Memory B cell (primary cell): ENCODE measurements at places on chromosomes 1 and 21.

GRCh38 chr1:31815752-31816500, at the start of gene SPOCD1:
SPOCD1 (minus strand) TSS chr1:31816022; CDS start chr1:31815333, 689 bp downstream.
- peak; percentile 46 for DNase-seq

DNA sequence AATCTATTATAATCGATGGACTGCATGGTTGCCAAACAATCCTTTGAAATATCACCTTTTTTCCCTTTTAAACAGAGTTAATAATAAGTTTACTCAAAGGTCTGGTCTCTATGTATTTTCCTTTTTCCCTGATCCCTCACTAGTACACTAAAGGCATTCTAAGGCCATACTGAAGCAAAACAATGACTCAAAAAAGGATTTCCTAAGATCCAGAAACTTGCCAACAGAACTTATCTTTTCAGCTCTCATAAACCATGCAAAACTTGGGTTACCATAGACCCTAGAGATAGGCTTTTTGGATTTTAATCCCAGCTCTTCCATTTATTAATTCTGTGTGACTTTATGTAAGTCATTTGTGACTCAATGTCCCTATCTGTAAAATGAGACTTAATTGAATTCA, 77.1 kb downstream of the IFI44 start:
- DNase-seq = no peak

DNA sequence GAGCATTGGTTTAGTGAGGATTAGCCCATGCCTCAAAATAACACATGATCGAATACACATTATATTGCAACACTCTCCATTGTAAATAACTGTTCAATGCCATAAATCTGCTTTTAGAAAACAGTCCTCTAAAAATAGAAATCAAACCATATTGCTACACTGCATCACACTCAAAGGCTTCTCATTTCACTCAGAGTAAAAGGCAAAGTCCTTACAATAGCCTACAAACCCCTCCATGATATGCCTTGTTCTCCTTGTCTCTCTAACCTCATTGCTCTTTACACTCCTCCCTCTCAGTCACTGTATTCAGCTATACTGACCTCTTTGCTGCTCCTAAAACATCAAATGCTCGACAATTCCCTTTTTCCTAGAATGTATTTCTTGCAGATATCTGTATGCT, 64.2 kb downstream of the CYYR1 start:
- DNase-seq = no peak

- no peak for DNase-seq
Measured at GRCh38 chr1:107609808-107610207, 355.2 kb downstream of the VAV3 start.

DNA sequence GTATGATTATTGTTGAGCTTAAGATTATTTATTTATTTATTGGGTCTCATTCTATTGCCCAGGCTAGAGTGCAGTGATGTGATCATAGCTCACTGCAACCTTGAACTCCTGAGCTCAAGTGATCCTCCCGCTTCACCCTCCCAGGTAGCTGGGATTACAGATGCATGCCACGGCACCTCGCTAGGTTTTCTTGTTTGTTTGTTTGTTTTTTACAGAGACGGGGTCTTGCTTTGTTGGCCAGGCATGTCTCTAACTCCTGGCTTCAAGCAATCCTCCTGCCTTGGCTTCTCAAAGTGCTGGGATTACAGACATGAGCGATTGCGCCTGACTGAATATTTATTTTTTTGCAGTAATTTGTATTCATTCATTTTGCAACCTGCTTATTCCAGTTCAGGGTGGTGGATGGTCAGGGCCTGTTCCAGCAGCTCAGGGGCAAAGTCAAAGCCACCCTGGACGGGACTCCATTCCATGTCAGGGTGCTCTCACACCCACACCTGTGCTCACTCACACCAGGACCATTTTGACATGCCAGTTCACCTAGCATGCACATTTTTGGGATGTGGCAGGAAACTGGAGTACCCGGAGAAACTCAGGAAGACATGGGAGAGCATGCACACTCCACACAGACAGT, 29.6 kb upstream of the RASAL2 start:
- no peak for DNase-seq

DNA sequence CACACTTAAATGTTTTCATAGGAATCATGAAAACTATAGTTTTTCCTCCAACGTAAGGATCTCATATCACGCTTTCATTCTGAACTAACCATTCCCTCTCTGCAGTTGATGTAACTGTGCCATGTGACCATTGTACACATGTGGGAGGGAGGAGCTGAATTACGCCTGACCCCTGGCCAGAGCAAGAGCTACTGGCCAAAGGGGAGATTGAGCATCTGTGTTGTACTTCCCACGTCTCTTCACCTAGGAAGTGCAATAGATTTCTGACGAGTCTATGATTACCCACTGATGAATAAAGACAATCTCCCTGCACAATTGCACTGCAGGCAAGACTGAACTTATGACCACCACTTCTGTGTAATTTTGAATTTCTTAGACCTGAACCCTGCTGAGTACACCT, 24.0 kb downstream of the PTPRC start:
- no peak for DNase-seq

GRCh38 chr1:168330285-168330684, 49.6 kb downstream of the TBX19 start:
- no peak for DNase-seq

DNA sequence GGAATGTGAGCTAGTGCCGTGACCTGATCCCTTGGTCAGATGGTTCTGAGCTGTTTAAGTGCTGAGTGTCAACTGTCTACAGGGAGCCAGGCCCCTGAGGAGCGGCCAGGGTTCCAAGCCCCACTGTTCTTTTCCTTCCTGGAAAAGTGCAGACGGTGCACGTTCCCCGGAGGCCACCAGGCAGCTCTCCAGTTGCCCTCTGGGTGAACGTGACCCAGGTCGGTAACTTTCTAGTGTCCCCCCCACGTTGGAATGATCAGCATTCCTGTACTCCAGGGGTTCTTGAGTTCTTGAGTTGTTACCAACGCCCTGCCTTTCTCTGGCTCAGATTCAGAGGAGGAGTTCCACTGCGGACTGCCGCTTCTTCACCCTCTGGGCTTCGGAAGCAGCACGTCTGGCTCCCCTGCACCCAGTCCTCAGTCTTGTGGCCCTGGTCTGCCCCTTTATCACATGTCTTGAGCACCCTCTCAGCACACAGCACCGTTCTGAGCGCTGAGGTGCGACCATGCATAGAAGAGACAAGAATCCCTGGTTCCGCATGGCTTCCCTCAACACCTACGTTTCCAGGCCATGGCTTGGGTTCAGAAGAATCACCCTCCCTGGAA, 131.5 kb downstream of the DHRS3 start:
- no peak for DNase-seq

- peak; percentile 25 for DNase-seq
Measured at GRCh38 chr1:178093951-178094738, at the start of gene RASAL2. RASAL2 (plus strand) TSS chr1:178094104; CDS start chr1:178094493, 389 bp downstream.

GRCh38 chr1:1340791-1341548, 8.2 kb downstream of the DVL1 start:
- DNase-seq = no peak

- peak; percentile 61 for DNase-seq
Measured at GRCh38 chr1:117606649-117607430, 992 bp downstream of the TENT5C start.

GRCh38 chr1:236810018-236810417, 14.9 kb downstream of the MTR start:
- no peak for DNase-seq

DNA sequence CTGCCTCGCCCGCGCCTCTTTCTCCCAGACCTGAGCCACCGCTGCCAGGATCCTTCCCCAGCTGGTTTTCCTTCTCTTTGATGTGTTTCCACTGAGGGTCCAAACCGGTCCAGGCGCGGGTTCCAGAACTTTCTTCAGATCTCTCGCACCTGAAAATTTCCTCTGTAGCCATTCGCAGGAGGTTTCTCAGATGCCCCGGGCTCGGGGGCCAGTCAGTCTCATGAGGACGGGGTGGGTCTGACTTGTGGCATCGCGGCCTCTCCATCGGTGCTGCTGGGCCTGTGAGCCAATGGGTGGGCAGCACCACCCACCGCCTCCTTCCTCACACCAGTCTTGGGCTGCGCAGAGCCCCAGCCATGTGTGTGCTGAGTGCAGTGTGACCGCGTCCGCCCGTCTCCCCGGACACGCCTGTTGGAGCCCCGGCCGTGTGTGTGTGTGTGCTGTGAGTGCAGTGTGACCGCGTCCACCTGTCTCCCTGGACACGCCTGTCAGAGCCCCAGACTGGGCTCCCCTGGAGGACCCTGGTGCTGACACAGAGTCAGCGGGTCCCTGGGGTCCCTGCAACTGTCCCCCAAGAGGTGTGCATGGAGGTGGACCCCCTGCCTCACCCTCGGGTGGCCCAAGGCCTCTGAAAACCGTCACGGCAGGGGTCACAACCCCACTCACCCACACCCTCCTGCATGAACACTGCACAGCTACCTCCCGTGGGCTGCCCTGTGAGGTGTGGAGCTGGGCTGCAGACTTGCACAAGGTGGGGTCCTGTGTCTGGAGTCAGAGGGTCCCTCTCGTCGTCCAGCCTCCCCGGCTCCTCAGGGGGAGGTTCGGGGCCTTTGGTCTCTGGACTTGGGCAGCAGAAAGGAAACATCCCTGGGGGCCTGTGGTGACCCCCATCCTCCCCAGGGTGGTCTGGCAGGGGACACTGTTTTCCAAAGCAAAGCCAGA, 20.2 kb downstream of the COL18A1 start:
- no peak for DNase-seq

- DNase-seq = no peak
Measured at GRCh38 chr1:214440219-214440965, 111.0 kb downstream of the PTPN14 start.

- DNase-seq = no peak
Measured at GRCh38 chr1:42298520-42298919, 36.5 kb downstream of the FOXJ3 start.

GRCh38 chr21:44524414-44525371, 15.3 kb downstream of the KRTAP10-1 start:
- DNase-seq = no peak

- DNase-seq = no peak
Measured at GRCh38 chr1:203657748-203658134, 31.1 kb downstream of the ATP2B4 start.
